Activated CD8-positive, alpha-beta memory T cell treated with anti-CD3 and anti-CD28 coated beads for 1 hour (primary cell): ENCODE measurements at places on chromosomes 12 and 14.

DNA sequence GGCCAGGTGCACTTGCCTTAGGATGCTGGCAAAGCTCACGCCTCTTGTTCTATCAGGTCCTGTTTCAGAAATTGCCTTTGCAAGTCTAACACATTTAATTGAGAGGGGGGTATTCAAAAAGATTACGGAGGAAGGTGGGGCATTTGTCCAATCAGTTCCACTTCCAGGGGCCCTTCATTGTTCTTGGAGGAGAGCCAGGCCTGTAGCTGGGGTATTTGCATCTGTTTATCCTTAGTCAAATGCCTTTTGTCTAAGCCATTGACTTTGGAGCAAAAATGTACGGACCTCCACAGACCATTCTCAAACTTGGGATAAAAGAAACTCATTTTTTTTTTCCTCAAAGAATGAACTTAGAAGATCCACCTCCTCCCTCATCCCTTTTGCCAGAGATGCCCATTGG lies 582.0 kb downstream of the BCL11B start:
- no peak for DNase-seq

- no peak for DNase-seq
These were observed 28.2 kb downstream of the KLRK1 start for GRCh38 chr12:10361622-10362021.

- no peak for DNase-seq
These were observed 98.2 kb downstream of the BTG1 start for GRCh38 chr12:92047393-92047826.

GRCh38 chr14:50667684-50667995 lies 466 bp downstream of the SAV1 start:
- peak; percentile 5 for DNase-seq

DNA sequence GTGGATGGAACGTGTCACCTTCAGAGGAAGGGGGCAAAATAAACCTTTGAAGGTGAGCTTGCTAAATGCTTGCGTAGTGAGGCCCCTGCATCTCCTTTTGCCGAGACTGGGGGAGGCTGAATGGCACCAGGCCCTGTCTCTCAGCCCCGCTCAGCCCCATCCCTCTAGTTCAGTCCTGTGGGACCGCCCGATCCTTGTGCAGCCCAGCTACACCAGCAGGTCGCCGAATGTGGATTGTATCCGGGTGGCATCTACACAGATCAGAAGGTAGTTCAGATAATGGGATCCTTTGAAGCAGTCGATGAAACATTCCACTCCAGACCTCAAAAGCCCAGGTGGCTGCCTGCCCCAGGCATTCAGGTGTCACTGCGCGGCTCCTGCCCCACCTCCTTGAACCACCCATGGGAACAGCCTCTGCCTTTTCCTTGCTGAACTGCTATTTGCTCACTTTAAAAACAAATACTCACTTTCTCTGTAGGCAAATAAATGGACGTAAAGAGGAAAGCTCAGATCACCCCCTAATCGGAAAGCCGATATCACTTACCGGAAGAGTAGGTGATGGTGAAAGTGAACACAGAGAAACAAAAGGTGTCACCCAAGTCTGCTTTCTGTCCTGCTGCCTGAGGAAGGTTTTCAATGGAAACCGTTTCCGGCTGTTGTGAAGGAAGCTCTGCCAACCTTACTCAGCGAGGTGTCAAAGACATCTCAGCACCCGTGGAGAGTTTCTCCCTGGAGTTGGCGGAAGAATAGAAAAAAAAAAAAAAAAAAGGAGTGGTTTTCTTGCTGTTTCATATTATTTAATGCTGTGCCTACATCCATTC lies 100.3 kb upstream of the NCOR2 start:
- no peak for DNase-seq

DNA sequence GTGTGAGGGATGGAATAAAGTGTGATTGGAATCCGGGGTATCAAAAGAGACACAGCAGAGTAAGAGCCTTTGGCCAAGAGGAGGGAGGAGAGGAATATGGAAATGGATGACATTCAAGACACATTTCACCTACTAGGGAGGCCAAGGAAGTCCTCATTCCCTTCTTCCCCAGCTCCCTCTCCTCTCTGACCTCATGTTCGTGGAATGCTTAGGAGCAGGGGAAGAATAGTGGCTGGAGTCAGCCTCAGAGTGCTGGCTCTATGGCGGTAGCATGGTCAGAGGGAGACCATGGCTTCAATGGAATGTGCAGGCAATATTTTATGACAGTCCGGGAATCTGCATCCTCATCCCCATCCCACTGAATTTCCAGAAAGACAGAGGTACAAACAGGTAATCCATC lies 196.6 kb downstream of the EGLN3 start:
- DNase-seq: no peak

- no peak for DNase-seq
These were observed 3.8 kb upstream of the TRHDE start for GRCh38 chr12:72268386-72268785.

DNA sequence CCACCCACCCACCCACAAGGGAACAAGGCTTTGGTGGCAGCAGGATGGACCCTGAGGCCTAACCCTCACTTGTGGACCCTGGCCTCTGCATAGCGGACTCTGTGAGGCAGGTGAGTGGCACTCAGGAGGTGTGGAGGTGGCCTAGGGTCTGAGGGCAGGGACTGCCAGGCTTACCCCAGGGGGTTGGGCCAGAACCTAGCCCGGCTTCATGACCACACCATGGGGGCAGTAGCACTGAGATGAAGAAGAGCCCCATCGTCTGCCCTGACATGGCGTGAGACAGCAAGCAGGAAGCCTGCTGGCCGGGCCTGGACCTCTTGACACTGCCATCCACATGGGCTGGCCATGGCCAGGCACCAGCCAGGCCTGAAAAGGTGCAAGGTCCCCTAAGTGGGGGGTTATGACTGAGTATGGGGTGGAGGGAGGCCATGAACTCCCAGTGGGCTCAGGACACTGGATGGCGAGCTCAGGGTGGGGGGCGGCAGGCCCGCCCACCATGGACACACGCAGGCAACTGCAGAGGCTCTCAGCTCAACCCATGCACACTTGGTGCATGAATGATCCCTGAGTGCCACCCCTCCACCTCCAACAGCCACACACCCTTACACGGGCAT lies 29.3 kb downstream of the JAG2 start:
- no peak for DNase-seq

- DNase-seq: no peak
These were observed 121.7 kb downstream of the SLC38A1 start for GRCh38 chr12:46147144-46147543.

- DNase-seq: no peak
These were observed 3.6 kb downstream of the SPRING1 start for GRCh38 chr12:116734156-116734768.

- DNase-seq: no peak
These were observed 177.9 kb downstream of the RBM19 start for GRCh38 chr12:113788020-113788856.

DNA sequence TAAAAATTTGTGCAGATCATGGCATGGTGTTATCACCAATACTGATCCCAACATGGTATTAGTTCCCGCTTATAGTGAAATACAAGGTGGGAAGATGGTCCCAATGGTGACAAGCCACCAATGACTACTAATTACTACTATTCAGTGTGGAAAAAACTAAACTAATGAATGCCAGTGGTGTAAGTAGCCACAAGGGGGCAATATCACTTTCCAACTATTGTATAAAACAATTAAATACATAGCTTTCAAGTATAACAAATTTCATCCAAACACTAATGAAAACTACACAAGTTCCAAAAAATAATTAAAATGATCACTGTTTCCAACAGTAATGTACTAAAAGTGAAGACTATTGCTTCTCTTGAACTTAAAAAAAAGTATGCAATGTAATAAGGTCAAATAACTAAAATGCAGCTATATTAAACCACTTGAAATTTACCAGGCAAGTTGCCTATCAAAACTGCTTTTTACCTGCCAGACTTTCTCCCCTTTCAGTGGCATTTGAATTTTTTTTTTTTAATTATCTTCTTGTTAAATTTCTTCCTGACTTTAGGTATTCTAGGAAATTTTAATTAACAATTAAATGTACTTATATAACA lies 58.0 kb downstream of the PAPLN start:
- DNase-seq: no peak

DNA sequence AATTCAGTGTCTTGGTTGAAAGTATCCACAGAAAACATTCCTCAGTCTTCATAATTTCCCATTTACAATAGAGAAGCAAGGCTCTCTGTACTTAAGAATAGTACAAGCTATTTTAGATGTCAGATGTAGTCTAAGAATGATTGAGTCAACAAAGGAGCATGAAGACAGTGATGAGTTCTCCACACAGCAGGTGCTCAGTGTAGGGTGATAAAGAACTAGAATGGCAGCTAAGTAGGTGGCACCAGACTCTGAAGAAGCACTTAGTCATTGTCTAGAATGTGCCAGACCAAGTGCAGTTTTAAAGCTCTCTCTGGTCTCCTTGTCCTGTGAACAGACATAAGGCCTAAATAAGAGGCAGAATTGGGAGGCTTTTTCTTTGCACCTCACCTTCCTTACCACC lies 504.6 kb downstream of the NRXN3 start:
- no peak for DNase-seq

- no peak for DNase-seq
These were observed 53.2 kb downstream of the AMN start for GRCh38 chr14:102975662-102976061.

DNA sequence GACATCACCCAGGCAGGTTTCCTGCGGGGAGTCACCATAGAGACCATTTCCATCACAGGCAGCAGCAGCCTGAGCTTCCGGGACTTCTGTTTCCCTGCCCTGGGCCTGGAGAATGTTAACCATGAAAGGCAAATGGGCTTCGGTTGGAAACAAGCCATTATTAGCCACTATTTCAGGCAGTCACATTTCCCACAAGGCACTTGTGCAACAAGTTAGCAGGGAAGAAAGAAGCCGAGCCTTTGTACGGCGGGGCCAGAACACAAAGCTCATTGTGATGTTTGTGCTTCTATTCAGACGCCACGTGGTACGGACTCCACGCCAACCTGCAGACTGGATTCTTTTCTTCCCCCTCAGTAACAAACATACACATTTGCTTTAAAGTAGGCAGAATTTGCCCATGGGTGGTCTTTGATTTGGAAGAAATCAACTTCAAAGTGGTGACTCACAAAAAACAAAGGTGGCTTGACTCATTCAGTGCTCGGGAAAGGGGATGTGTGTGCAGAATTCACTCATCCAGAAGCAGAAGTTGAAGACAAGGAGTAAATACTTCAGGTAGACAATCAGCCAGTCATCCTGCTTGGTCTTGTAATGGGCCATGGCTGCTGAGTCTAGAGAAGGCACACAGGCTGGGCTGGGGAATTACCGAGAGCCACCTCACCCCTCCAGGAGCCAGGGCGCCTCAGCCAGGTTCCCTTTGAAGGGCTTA lies 154.2 kb upstream of the PRMT8 start:
- DNase-seq: no peak

- peak; percentile 12 for DNase-seq
These were observed 711 bp downstream of the SBNO1 start for GRCh38 chr12:123363740-123364531.

DNA sequence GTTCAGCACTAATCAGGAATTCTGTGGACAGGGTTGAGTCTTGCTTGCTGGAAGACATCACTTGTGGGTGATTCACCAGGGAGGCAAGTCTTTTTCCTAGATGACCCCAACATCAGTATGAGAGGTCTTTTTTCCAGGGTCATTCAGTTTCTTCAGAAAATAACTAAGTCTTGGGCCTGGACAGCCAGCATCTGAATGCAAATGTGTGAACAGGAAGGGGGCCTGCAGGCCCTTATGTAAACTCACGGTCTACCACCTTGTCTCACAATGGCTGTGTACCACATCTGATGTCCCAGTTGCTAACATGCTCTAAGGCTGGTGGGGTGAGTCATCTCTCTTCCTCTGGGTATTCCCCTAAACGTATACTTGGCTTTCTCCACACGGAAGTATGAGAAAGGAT lies 79.2 kb downstream of the HECTD4 start:
- DNase-seq: no peak

- DNase-seq: no peak
These were observed 274.3 kb downstream of the BCL11B start for GRCh38 chr14:98997526-98998205.

- DNase-seq: no peak
These were observed 74.6 kb upstream of the BBS10 start for GRCh38 chr12:76422543-76423438.

- no peak for DNase-seq
These were observed 367.3 kb downstream of the ALG10 start for GRCh38 chr12:34389378-34390170.

- no peak for DNase-seq
These were observed 401.7 kb downstream of the TRHDE start for GRCh38 chr12:72673853-72674252.

- no peak for DNase-seq
These were observed 5.1 kb upstream of the SIX1 start for GRCh38 chr14:60654334-60654821.

- DNase-seq: no peak
These were observed 21.4 kb upstream of the CMKLR1 start for GRCh38 chr12:108360487-108360886.

DNA sequence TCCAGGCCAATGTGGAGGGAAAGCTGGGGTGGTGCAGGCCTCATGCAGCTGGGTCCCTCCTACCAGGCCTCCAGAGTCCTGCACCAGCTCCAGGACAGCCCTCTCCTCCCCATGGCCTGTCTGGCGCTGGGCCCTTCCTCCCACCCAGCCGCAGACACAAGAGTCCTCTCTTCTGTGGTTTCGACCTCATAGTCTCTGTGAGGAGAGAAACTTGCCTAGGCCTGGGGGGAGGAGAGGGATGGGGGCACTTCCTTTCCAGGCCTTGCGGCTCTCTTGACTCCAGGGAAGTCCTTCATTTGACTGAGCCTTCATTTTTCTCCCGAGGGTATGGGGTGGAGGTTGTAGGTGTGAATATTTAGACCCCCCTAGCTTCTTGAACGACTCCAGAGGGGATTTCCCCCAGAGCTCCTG lies 2.3 kb downstream of the MMP14 start:
- DNase-seq: no peak

DNA sequence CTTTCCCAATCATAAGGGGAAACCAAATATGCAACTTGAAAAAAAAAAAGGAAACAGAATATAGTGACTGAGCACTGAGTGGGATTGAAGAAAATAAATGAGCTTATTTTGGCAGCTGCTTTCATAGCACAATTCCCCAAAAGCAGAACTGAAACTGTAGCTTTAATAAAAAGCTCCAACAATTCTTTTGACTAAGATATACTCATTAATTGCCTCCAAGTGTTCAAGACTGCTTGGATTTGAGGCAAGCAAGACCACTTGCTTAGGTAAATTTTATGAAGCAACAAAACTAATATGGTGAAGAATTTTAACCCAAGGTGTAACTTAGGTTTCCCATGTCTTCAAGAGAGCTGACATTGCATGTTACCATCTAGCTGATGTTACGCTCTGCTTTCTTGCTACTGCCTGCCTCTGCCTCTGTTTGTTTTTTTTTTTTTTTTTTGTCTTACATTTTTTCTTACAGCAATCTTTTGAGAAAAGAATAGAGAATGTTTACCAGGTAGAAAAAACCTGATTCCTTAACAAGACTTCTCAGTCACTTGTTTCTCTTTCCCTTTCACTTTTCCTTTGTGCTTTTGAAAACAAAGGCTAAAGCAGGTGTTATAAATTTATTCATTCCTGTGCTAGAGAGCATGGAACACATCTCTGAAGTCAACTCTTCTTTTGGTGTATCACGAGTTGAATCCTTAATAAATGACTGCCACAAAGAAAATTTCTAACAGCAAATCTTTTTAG lies 134.4 kb downstream of the BCAT1 start:
- DNase-seq: no peak
